ENCODE measurements at places on chromosomes 2 and 18.

GRCh38 chr2:160353166-160353565 lies 140.4 kb downstream of the RBMS1 start:
- no peak for DNase-seq
- H3K27ac ChIP-seq, result no peak overlapping the region
- H3K27me3 ChIP-seq, result no peaks in the 10 kb centered on the region
- H3K36me3 ChIP-seq, result peaks cover 22% of the 10 kb centered on the region

DNA sequence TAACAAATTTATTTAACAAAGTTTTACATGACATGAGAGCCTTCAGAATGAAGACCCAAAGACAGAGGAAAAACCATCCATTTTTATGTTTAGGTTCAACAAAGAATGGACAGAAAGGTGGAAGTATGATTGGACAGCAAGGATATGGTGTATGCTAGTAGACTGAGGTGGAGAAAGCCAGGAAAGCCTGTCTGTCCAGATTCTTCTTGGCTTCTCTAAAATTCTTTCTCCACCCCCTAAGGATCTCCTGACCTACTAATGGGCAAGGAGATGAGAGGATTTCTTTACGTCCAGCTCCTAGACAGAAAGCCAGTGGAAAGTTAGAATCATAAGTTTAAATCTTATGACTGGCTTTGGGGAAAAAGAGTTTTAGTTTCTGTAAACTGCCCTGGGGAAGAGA lies 3.0 kb downstream of the ATIC start:
- H3K27ac ChIP-seq, result peak overlapping the region; percentile 87
- no peak overlapping the region for H3K4me3 ChIP-seq
- DNase-seq, result no peak
- H3K27me3 ChIP-seq, result no peaks in the 10 kb centered on the region
- H3K4me1 ChIP-seq, result peaks cover 30% of the 10 kb centered on the region

DNA sequence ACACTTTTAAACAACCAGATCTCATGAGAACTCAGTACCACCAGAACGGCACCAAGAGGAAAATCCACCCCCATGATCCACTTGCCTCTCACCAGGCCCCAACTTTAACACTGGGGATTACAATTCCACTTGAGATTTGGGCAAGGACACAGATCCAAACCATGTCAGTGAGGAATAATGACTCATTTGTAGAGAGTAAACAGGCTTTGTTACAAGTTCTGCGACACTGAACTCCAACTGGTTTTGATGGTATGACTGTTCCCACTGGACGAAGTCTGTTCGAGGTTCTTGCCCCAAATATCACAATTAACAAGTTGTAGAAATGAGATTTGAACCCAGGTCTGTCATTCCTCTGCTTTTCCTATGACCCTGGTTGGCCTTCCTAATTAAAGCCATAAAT lies 718.1 kb upstream of the ID2 start:
- no peak for DNase-seq
- H3K27me3 ChIP-seq, result no peaks in the 10 kb centered on the region
- no peak overlapping the region for H3K27ac ChIP-seq
- H3K4me3 ChIP-seq, result no peak overlapping the region
- peaks cover 10% of the 10 kb centered on the region for H3K4me1 ChIP-seq

- DNase-seq, result no peak
- H3K4me3 ChIP-seq, result no peak overlapping the region
- H3K36me3 ChIP-seq, result peaks cover 1% of the 10 kb centered on the region
Measured at GRCh38 chr2:147100406-147101035, 744.3 kb upstream of the ACVR2A start.

- H3K4me1 ChIP-seq, result peaks cover 28% of the 10 kb centered on the region
- H3K4me3 ChIP-seq, result peak overlapping the region; percentile 12
- DNase-seq, result no peak
- no peaks in the 10 kb centered on the region for H3K36me3 ChIP-seq
Measured at GRCh38 chr2:200184748-200185627, 121.5 kb upstream of the SPATS2L start.

DNA sequence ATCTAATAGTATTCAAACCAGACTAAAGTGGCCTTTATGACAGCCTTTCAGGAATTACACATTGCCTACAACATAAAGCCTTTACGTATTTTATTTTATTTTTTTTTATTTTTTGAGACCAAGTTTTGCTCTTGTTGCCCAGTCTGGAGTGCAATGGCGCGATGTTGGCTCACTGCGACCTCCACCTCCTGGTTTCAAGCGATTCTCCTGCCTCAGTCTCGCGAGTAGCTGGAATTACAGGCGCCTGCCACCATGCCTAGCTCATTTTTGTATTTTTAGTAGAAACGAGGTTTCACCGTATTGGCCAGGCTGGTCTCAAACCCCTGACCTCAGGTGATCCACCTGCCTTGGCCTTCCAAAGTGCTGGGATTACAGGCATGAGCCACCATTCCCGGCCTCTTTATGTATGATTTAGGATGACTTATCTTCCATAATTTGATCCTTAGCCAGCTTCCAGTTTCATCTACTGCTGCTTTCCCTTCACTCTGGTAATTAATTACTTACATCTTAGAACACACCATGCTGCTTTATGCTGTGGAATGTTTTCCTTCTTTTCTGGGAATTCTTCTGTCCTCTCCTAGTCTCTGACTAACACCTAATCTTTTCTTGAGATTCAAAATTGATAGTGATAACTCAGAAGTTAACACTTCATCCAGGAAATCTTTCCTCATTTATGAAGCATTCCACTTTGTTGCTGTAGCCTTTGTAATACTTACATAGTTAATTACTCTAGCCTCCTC lies 2.6 kb downstream of the USP14 start:
- H3K4me3 ChIP-seq, result peak overlapping the region; percentile 39
- peaks cover 18% of the 10 kb centered on the region for H3K36me3 ChIP-seq
- H3K27ac ChIP-seq, result peak overlapping the region; percentile 60
- peaks cover 3% of the 10 kb centered on the region for H3K27me3 ChIP-seq

DNA sequence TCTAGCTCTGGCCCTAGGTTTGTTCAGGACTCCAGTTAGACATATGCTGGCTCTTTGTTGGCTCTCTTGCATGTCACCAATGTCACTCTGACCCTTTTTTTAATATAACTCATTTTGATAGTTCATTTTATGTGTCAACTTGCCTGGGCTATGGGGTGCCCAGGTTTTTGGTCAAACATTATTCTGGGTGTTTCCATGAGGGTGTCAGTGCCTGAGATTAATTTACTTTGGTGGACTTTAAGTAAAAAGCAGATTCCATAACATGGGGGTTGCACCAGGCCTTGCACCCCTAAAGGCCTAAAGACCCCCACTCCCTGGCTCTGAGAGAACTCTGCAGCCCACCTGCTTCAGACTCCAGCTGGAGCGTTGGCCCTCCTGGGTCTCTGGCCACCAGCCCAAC lies 48.1 kb upstream of the SNTG2 start:
- H3K27ac ChIP-seq, result no peak overlapping the region
- no peaks in the 10 kb centered on the region for H3K36me3 ChIP-seq
- no peaks in the 10 kb centered on the region for H3K4me1 ChIP-seq
- peaks cover 19% of the 10 kb centered on the region for H3K27me3 ChIP-seq
- H3K4me3 ChIP-seq, result no peak overlapping the region

GRCh38 chr2:162065767-162066166 lies 8.2 kb downstream of the DPP4 start:
- no peak for DNase-seq
- no peak overlapping the region for H3K4me3 ChIP-seq
- peaks cover 13% of the 10 kb centered on the region for H3K4me1 ChIP-seq
- peaks cover 1% of the 10 kb centered on the region for H3K27me3 ChIP-seq
- no peak overlapping the region for H3K27ac ChIP-seq

- H3K4me3 ChIP-seq, result no peak overlapping the region
- DNase-seq, result no peak
- peaks cover 25% of the 10 kb centered on the region for H3K4me1 ChIP-seq
- H3K27me3 ChIP-seq, result peaks cover 4% of the 10 kb centered on the region
Measured at GRCh38 chr2:219724628-219725027, 97.2 kb downstream of the SLC4A3 start.

DNA sequence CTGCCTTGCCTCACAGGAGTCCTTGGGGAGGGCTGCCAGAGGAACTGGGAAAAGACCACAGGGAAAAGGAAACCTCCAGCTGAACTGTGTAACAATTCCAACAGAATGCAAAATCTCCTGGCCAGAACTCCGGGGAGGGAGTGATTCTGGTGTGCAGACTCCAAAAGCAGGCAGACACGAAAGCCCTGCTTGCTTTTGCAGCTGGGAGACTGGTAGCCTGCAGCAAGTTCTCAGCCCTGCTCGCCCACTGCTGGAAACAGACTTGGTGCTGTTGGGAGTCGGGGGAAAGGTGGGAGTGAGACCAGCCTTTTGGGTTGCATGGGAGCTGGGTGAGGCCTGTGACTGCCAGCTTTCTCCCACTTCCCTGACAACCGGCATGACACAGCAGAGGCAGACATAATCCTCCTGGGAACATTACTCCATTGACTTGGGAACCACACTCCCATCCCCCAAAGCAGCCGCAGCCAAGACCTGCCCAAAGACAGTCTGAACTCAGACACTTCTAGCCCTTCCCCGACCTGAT lies 26.0 kb upstream of the NMI start:
- no peak overlapping the region for H3K4me3 ChIP-seq
- no peak for DNase-seq
- H3K27ac ChIP-seq, result no peak overlapping the region

GRCh38 chr2:108633409-108633808 lies 85.9 kb upstream of the RANBP2 start:
- H3K27ac ChIP-seq, result peak overlapping the region; percentile 39
- H3K36me3 ChIP-seq, result no peaks in the 10 kb centered on the region
- peaks cover 44% of the 10 kb centered on the region for H3K4me1 ChIP-seq
- H3K4me3 ChIP-seq, result no peak overlapping the region

DNA sequence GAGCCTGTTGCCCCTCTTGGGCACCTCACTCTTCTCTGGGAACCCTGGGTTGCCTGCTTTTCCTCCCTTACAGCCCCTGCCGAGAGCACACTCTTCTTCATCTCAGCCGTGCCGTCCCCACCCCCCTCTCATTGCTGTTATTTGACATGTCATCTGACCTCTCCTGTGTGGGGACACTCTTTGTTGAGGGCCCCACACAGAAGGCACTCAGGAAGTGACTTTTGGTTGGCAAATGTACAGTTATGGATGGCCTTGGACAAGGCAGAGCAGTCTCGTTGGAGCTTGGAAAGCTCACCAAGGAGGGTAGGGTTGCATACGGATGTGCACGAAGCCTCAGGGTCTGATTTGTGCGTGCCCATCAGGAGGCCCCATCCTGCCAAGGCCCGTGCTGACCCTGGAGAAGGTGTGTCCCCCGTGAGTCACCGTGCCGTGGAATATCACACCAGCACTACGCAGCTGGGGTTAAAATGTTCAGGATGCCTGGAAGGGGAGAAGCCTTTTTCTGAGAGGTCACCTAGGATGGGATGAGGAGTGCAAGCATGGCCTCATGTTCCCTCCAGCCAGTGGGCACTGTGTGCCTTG lies 93.9 kb downstream of the CTIF start:
- H3K36me3 ChIP-seq, result peaks cover 6% of the 10 kb centered on the region
- no peaks in the 10 kb centered on the region for H3K27me3 ChIP-seq
- peaks cover 7% of the 10 kb centered on the region for H3K4me1 ChIP-seq
- H3K27ac ChIP-seq, result no peak overlapping the region
- DNase-seq, result no peak

DNA sequence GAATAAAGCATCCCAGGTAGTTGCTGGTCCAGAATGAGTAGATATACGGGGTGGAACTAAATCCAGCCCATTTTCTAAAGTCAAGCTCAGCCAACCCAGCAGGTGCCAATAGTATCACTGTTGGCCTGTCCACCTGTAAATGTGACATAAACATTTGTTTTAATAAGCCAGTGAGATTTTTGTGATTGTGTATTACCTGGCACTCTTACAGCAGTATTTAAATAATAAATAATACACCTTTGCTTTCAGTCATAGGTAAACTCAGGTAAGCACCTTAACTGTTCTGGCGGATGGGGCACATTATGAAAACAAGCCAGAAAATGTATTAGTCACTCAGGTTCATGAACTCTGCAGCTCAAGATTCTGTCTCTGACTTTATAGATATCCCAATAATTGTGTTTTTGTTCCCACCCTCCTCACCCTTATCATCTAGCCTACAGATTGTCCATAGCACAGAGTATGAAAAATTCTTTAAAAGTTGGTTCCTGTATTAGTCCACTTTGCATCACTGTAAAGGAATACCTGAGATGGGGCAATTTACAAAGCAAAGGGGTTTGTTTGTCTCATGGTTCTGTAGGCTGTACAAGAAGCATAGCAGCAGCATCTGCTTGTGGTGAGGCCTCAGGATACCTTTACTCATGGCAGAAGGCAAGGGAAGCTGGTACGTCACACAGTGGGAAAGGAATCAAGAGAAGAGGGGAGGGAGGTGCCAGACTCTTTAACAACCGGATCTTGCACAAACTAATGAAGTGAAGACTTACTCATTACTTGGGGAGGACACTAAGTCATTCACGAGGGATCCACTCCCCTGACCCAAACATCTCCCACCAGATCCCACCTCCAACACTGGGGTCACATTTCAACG lies 73.0 kb upstream of the CYRIA start:
- peaks cover 4% of the 10 kb centered on the region for H3K27me3 ChIP-seq
- H3K27ac ChIP-seq, result no peak overlapping the region
- no peak overlapping the region for H3K4me3 ChIP-seq
- H3K4me1 ChIP-seq, result no peaks in the 10 kb centered on the region
- no peak for DNase-seq

DNA sequence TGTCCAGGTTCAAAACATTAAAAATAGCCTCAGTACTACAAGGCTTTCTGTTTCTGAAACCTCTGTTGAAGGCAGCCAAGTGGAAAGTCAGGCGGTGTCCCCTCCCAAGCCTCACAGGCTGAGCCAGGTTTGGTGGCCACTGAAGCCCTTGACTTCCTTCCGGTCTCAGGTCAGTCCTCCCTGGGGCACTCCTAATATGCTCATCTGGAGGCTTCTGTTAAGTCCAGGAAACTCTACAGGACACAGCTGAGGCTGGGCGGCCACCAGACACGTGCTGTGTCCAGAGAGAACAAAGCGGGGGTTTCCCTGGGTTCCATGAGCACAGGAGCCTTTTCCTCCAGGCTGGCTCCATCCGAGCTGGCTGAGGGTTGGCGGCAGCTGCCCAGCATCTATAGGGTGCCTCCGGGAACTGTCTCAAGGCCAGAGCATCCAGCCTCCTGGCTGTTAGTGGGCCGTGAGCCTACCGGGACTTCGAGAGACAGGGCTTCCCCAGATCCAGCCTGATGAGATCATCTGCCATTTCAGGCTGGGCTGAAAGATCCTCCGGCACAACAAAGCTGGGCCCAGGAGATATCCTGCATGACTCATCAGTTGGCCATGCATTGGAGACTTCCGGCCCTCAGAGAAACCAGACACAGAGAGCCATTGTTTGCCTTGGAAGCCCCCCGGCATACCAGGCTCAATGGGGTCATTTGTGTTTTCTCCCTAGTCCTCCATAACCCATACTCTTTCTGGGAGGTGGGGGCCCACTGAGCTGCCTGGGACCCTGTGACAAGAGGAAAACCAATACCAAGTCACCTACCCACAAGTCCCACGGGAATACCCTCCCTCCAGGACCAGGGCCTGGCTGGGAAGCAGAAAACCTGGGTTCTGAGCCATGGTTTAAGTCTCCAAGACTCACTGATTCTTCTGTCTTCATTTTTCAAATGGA lies 71.7 kb downstream of the HS1BP3 start:
- H3K4me1 ChIP-seq, result peaks cover 46% of the 10 kb centered on the region
- peak overlapping the region; percentile 90 for H3K27ac ChIP-seq
- H3K27me3 ChIP-seq, result no peaks in the 10 kb centered on the region
- H3K4me3 ChIP-seq, result no peak overlapping the region

All from mesothelial cell of epicardium (in vitro differentiated cells).